ENCODE measurements at places on chromosomes 3 and 15.

GRCh38 chr3:64493149-64493548 is 194.7 kb downstream of the ADAMTS9 start:
- no peak for DNase-seq

- no peak for DNase-seq
Observed at GRCh38 chr3:39187372-39188155, 4.8 kb downstream of the XIRP1 start.

DNA sequence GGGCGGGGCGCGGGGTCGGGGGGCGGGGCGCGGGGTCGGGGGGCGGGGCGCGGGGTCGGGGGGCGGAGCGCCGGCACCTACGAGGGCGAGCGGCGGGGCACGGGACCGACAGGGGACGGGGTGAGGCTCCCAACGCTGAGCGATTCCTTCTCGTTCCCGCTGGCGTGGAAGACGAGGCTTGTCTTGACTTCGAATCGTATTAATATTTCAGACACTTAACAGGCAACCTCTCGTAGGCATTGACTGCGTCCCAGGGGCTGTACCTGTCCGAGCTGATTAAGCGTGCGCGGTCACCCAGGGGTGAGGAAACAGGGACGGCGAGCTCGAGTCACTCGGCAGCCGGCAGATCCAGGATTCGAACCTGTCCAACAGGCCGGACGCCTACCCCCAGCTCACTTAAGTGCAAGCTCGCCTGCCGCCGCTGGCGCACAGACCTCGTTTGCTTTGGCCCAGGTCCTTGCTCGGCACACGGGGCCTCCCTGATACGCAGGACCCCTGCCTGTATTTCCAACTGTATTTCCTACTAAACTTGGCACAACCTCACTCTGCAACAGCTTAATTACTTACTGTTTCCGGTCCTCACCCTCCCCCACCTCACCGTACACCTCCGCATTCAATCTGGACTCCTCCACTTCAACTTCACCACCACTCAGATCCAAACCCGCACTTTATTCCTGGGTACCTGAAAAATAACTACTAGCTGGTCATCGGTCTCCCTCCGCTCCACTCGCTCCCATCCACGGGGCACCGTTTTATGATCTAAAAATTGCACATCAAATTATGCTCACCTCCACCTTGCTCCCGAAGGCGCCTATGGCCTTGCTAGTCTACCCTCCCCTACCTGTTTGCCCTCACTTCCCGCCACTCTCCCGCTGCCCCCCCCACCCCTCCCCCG is 722 bp upstream of the ZXDC start:
- peak; percentile 50 for DNase-seq

- no peak for DNase-seq
Observed at GRCh38 chr15:69955240-69955894, 142.3 kb downstream of the TLE3 start.

GRCh38 chr3:81968658-81969057 is 207.2 kb upstream of the GBE1 start:
- DNase-seq = no peak

GRCh38 chr3:159816512-159816911 is 172.1 kb upstream of the IL12A start:
- no peak for DNase-seq

GRCh38 chr3:24142127-24142526 is 197.0 kb downstream of the NR1D2 start:
- no peak for DNase-seq

DNA sequence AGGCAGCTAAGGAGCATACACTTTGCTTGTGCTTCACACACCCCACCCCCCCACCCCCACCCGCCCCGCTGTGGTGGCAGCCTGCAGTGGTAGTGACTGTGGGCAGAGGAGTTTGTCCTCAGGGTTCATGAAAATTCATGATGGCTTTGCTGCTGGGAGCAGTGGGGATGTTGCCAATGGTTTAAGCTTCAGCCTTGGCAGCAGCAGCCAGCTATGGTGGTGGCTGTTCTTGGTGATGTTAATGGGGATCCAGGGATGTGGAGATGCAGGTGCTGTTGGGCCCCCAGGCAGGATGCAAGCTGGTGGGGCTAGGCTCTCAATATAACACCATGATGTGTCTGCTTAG is 55.8 kb downstream of the TNFAIP8L3 start:
- no peak for DNase-seq
